ENCODE measurements at places on chromosomes 7 and 10. TPM values are rescaled to one million over a fixed set of nuclear protein-coding genes. Genes with fewer than 3 reads are reported as not detected.

DNA sequence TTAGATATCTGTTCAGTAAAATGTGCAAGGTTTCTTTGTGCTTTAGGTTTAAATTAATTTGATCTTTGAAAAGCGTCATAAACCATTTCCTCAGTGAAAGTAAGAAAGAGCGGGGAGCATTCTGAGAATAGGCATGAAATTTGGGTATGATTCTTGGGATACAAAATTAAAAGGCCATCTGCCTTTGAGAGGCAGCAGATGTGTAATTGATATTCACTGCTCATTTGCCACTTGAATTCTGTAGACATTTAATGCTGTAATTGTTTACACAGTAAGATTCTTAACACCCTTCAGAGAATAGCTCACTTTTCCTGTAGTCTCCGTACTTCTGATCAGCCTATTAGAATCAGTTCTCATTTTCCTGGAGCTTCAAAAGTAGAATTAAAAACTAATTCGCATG is 18.7 kb downstream of the FRMD4A start:
- DNase-seq, result no peak

GRCh38 chr10:124185084-124185483 is 91.7 kb upstream of the CHST15 start:
- DNase-seq, result no peak

- no peak for DNase-seq
Measured at GRCh38 chr10:86649471-86650150, 4.7 kb upstream of the OPN4 start.

GRCh38 chr10:80356563-80356988 is at the start of the genes DYDC1 and DYDC2:
Gene DYDC1 (minus strand): TSS chr10:80356755. CDS start chr10:80352601, 4,154 bp downstream.
Gene DYDC2 (plus strand): TSS chr10:80356781. CDS start chr10:80362444, 5,663 bp downstream.
- DNase-seq, result peak; percentile 76

GRCh38 chr7:80480566-80480965 is 31.3 kb downstream of the GNAT3 start:
- no peak for DNase-seq

GRCh38 chr10:102449321-102450123 is 1.8 kb downstream of the C10orf95 start:
- peak; percentile 78 for DNase-seq

DNA sequence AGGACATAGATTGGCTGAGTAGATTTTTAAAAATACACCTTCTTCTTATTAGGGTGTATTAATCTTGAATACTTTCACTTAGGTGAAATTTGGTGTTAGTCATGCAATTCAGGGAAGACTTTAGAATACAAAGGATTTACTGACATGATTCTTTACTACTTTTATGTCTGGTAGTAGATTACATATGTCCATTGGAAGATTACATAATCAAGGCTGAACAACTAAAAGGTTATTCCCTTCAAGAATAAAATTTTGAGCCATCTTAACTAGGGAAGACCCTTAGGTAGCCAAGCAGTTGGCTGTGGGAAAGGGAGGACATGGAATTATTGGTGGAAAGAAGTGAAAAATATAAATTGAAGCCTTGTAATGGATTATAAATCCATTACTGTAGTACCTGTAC is 165.0 kb downstream of the ITGB1 start:
- DNase-seq, result no peak

GRCh38 chr7:134891262-134891695 is 95.0 kb upstream of the AGBL3 start:
- no peak for DNase-seq

DNA sequence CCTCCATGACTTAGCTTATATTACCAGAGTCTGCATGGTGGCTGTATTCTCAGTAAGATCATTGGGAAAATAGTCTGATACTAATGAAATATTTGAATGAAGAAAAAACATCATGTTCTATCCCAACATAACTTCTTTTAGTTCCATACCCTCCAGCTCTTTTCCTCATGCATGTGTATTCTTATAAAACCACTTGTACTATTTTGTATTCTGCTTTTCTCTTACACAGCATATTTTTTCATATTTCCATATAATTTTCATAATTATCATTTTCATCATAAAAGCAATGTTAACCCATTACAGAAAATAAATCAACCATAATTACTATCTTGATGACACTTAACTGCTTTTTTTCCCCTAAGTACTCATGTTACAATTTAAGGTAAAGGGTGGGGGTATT is 371.2 kb upstream of the LRGUK start:
- DNase-seq, result no peak

- DNase-seq, result no peak
Measured at GRCh38 chr7:95433952-95434556, 774 bp downstream of the PON2 start.

GRCh38 chr7:47783456-47784223 is 164.6 kb downstream of the PKD1L1 start:
- DNase-seq, result no peak

Gene NPC1L1
- total RNA-seq, result 0.11 TPM

Gene TRIM56
- 77.4 TPM for total RNA-seq

Gene BMPR1A
- 15.0 TPM for total RNA-seq

Gene FAM131B
- total RNA-seq, result 2.9 TPM

Gene THNSL1
- total RNA-seq, result 4.7 TPM

Measured in activated naive CD8-positive, alpha-beta T cell treated with anti-CD3 and anti-CD28 coated beads, Interleukin-2, amount 10 ng/mL, durations not matched to agents 7 days and 5 days (primary cell).